ENCODE measurements at places on chromosomes 16 and 17.

DNA sequence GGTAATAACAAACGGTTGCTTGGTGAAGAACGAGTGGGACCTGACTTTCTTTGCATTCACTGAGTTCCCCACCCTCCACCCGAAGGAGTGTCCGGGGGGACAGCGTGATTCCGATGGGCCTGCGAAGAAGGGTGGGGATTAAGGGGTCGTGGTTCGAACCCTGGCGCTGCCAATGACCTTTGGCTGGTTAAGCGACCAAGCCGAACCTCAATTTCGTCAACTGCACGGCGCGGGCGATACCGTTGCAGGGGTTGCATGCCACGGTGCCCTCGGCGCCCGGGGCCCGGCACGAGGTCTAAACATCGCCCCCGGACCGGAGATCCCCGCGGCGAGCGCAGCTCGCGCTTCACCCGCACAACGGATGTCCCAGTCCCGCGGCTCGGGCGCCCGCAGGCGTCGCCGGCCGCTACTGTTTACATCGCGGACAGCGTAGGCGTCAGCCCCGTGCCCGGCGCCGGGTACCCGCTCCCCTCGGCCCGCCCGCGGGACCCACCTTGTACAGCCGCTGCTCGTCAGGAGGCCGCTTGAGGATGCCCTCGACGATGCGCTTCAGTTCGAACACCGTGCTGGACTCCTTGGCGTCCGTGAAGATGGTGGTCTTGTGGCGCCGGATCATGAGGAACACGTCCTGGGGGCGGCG lies 460 bp downstream of the ELOB start:
- peak; percentile 28 for DNase-seq

DNA sequence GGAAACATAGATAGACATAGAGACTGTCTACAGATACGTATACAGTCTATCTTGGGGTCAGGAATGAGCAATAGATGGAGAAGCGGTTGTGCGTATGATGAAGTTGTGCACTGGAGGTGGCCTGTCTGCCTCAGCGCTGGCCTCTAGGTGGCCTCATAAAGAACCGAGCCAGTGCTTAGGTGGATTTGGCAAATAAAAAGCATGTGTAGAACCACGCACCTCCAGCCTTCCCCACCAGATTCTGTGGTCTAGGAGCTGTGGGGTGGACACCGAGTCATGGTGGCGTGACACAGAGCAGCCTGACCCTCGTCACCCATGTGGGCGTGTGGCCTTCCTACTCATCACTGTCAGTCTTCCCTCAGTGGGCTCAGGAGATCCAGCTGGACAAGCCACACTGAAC lies 34.0 kb downstream of the PGS1 start:
- DNase-seq, result no peak

DNA sequence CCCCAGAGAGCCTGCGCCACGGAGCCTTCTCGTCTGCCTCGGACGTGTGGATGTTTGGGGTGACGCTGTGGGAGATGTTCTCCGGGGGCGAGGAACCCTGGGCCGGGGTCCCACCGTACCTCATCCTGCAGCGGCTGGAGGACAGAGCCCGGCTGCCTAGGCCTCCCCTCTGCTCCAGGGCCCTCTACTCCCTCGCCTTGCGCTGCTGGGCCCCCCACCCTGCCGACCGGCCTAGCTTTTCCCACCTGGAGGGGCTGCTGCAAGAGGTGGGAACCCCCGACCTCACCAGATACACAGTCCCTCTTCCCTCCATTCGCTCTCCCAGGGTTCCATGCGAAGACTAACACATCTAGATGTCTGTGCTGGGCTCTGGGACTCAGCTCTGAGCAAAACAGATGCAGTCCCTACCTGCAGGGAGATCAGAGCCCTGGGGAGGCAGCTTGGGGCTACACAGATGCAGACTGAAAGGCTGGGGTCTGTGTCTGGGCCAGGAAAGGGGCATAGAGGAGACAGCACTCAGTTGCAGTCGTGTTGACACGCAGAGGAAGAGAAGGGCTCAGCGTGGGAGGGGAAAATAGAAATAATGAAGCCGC lies 3.7 kb downstream of the TNK1 start:
- no peak for DNase-seq

GRCh38 chr17:67322042-67322787 lies 44.2 kb downstream of the PSMD12 start:
- DNase-seq, result no peak

GRCh38 chr16:58498341-58499091 lies 1.4 kb upstream of the NDRG4 start:
- DNase-seq, result no peak

- no peak for DNase-seq
Measured at GRCh38 chr17:33046361-33047255, 55.0 kb downstream of the SPACA3 start.

DNA sequence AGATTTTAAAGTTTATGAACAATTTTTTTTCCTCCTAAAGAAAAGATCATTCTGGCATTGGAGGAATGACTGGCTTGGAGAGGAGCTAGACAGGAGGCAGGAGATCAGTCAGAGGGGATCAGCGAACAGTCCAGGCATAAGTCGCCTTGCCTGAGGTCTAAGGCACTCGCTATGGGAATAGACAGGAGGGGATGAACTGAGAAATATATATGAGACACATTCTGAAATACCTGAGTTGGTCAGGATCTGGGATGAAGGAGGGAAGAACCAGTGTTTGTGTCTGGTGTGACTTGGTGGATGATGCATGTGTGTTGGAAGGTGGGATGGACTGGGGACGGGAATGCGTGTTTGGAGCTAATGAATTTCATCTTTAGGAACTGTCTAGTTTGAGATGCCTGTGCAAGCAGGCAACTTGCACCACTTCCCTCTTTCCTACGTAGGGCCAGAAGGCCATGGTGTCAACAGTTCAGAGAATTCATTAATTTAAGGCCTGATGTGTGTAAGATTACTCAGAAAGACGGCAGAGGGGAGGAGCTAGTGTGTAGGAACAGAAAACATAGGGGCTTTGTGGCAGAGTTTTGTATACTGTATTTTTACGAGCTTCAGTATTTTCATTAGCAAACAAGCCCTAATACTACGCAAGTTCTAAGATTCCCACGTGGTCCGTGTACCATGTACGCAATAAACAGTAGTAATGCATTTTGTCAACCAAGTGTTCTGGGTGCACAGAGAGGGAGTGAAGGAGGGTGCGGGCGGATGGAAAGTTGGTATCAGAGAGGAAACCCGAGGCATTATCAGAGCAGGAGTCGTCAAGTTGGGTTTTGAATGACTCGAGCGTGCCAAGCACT lies 825 bp downstream of the HEATR6 start:
- no peak for DNase-seq

GRCh38 chr16:64489449-64489848 lies 632.4 kb downstream of the CDH11 start:
- DNase-seq, result no peak

All from endothelial cell (in vitro differentiated cells).